ENCODE measurements at places on chromosomes 3 and 15.

DNA sequence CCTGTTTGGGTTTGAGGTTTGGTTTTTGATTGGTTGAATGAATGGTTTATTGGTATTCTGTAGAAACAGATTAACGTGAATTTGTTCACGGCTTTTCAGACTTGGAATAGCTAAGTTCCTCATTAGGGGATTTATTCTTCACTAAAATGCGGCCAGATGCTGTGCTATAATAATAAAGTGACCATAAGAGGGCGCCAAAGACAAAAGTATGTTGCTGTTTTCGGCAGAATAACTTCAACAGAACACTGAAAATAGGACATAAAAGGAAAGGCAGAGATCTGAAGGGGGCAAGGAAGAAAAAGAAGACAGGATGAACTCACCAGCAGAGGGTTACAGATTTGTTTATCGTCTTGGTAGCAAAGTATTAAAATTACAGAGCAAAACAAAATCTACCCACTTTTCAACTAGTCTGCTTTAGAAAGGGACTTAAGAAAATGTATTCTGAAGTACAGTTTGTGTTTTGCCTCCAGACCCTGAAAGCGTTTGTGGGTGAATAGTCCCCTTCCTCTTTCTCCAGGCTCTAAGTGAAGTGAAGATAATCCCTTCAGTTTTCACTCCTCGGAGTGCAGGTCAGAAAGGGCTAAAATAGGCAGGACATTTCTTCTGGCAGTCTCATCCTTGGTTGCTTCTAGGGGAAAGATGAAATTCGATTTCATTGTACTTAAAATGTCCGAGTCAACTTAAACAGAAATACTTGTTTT is 147.6 kb downstream of the IL20RB start:
- no peak for DNase-seq

GRCh38 chr3:151969026-151969642 is 95.7 kb downstream of the SUCNR1 start:
- DNase-seq: no peak

DNA sequence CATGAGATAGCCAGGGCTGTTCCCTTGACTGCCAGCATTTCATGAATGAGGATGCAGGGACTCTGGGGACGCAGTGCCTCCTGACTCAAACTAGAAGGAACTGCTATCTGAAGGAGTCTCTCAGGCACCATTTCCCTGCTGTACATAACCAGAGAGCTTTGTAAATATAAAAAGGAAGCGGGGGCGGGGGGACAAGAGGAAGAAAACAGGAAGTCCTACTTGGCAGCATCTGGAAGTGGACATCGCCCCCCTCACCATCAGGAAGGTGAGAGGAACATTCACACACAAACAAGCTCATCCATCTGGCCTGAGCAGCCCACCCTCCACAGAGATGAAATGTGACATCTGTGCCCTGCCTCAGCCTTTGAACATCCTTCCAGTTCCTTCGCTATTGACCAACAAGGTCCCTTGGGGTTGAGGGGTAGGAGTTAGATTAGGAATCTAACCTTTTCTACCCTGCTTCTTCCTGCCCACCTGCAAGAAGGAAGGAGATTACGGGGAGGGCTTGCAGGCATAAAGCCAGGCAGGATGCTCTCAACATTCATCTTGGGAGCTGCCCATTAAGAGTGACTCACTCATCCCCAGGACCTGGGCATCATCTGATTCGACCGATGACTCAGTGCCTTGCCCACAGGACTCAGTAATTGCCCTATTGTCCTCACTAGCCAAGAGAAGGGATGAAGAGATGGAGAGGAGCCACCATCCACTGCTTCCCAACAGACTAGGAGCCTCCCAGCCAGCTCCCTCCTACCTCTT is 31.9 kb downstream of the SH3BP5 start:
- no peak for DNase-seq

- DNase-seq: no peak
Measured at GRCh38 chr3:54358969-54359694, 236.8 kb downstream of the CACNA2D3 start.

- DNase-seq: no peak
Measured at GRCh38 chr15:92878593-92879053, 21.5 kb upstream of the CHD2 start.

DNA sequence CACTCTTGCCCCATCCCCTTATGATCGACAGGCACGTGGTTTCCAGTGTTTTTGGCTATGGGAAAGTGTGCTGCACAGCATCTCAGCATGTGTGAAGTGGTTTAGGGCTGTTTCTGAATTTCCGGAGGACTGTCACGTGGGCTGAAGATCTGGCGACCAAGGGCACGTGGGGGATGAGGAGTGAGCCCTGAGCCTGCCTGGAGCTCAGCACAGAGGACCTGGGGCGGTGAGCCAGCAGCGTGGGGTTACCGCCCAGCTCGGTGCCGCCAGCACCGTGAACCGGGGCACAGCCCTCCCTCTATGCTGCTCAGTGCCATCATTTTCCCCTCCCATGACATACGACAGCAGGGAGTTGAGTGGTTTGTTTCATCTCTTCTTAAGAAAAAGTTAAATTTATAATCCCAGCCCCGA is 150.2 kb downstream of the DNAJB8 start:
- DNase-seq: peak; percentile 18

DNA sequence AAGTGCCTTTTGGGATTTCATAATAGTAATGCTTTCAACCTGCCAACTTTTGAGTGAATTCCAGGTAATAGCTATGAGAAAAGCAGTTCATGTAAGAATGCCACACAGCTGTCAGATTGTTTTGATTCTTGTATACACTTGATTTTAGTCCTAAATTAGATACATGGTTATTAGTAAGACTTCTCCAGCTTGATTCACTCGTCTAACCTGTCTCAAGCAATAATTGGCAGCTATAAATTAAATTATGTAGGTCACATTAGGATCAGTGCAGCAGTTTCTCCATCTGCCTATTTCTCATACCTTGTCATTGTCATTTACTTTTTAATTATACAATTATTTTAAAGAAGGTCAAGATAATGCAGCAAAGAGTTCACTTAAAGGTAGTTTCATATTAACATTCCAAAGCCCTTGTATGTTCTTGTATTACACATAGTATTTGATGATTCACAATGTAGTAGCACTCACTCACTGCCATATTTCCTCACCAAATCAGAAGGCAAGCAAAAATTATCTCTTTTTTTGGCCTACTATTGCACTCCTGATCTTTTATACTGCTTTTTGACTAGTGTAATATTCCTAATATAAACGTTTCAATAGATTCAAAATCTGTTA is 10.9 kb upstream of the CRYBG3 start:
- no peak for DNase-seq

GRCh38 chr15:69631978-69632377 is 179.4 kb downstream of the RPLP1 start:
- no peak for DNase-seq

DNA sequence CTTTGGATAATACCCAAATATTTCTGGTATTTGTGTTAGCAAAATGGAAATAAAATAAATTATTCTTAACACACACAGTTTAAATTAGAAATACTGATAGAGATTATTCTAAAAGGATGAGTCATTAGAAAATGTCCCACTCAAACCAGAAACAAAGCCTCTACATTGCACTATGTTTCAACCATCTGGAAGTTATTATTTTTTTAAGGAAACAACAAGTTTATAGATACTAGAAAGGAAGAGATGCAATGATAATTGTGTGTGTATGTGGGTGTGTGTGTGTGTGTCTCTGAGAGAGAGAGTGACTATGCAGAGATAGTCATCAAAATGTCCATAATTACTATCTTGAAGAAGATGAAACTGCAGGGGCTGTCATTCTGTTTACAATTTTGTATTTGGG is 1340.5 kb downstream of the ROBO1 start:
- no peak for DNase-seq

DNA sequence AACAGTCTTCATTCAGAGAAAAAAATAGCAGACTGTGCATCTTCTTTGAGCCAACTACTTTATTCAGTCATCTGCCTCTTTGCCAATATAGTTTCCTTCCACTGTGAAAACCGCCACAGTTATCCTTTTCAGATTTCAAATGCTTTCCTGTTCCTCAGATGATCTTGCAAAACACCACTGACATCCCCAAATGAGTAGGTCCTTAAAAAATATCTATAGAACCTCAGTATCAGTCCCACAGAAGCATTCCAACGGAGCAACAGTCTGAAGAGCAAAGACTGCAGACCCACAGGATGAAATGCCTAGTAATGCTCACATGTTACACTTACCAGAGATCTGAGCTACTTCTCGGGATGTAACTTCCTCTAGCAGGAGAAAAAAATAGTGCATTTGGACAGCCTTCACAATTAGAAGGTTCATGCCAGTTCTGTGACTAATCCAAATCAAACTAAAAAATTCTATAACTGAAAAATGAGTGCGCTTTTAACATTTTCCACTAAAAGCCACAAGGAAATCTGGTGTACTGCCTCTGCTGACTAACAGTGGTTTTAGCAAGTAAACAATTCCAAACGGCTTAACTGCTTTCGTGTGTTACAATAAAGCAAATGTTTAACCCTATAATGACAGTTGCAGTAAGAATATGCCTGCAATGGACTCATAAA is at the start of gene ANKRD28:
Gene ANKRD28 (minus strand): TSS at position 338 of the 662 bp plus-strand sequence. CDS start 1,458 bp downstream, outside the sequence.
- no peak for DNase-seq

DNA sequence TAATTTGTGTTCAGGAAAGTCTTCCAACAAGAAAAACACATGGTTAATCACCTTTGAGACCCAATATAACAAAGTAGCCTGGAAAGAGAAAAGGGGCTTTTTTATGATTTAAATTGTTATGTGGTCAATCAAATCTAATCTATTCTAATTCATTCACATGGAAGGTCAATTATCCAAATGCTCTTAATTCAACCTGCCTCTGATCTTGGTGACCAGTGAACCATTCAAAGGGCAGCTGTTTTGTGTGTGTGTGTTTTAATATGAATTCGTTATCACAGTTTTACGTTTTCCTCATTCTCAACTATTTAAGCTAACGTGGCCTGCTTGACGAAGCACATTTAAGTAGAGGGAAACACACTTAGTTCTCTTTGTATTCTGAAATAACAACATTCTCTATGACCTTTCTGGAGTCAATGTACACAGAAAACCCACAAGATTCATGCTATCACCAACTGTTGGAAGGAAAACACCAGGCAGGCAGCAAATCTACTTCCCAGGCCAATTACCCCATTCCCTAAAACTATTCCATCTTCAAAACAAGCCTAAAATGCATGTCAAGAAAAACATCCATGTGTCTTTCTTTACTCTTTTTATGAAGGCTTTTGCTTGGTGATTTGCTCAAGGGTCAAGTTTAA is 195.4 kb downstream of the SUCLG2 start:
- no peak for DNase-seq

- no peak for DNase-seq
Measured at GRCh38 chr15:73683777-73684580, at the start of gene CD276. Gene CD276 (plus strand): TSS chr15:73684383. CDS start chr15:73699640, 15,257 bp downstream.

- DNase-seq: no peak
Measured at GRCh38 chr15:41487381-41487780, 6.3 kb upstream of the ITPKA start.

GRCh38 chr15:31108836-31109235 is 7.3 kb upstream of the TRPM1 start:
- no peak for DNase-seq

- DNase-seq: no peak
Measured at GRCh38 chr15:96693990-96694517, 363.6 kb downstream of the NR2F2 start.
